ENCODE measurements at places on chromosomes 4 and X.

DNA sequence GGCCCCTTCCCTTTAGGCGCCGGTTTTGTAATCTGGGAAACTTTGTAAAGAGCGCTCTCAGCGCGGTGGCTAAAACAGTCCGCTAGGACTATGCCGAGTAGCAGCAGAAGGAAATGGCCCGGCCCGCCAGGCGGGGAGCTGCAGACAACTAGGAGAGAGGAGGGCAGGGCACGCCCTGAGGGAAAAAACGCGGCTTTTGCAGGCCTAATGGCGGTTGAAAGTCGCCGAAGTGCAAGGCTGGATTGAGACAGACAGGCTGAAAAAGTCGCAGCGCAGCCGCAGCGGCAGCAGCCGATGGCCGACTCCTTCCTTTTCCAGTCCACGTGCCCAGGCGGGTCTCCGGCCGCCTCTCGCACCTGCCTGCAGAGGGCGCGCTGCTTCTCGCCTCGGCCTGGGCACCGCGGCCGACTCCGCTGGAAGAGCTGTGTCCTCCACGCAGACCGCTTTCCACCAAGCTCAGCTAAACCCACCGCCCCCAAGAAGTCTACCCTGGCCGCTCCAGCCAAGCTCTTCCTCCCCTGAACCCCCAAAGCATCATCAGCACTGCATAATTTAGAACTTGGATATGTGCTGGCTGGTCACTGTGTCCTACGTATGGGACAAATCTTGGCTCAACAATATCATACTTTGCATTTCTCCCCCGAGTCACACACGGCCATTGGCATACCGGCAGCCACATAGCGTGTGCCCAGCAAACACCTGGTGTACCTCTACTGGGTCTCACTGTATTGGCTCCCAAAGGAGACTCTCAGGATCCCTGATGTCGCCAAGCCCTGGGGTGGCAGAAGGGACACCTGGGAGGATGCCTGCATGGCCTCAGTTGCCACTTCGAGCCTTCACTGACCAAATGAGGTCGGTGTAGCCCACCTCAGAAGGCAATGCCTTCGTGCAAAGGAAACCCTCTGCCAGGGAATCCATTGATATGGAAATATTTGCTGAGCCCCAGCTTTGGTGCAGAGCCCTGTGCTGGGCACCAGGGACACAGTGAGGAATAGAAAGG, 14.5 kb downstream of the SLC25A5 start:
- DNase-seq, result peak; percentile 79

DNA sequence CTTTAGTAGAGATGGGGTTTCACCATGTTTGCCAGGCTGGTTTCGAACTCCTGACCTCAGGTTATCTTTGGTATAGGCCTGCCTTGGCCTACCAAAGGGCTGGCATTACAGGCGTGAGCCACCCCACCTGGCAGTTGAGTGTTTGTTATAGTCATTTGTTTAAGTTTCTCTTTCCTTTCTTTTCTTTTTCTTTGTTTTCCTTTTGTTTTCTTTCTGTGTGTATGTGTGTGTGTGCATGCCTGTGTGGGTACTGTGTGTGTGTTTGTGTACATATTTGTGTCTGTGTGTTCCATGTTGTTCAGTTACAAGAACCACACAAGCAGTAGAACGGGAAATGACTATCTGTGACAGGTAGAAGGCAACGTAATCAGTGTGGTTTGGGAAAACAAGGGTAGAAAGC, 624.9 kb downstream of the FSTL5 start:
- no peak for DNase-seq

- DNase-seq, result peak; percentile 39
Measured at GRCh38 chr4:15794905-15795304, 16.8 kb downstream of the CD38 start.

- DNase-seq, result no peak
Measured at GRCh38 chrX:152932598-152933175, 34.8 kb downstream of the ZNF185 start.

DNA sequence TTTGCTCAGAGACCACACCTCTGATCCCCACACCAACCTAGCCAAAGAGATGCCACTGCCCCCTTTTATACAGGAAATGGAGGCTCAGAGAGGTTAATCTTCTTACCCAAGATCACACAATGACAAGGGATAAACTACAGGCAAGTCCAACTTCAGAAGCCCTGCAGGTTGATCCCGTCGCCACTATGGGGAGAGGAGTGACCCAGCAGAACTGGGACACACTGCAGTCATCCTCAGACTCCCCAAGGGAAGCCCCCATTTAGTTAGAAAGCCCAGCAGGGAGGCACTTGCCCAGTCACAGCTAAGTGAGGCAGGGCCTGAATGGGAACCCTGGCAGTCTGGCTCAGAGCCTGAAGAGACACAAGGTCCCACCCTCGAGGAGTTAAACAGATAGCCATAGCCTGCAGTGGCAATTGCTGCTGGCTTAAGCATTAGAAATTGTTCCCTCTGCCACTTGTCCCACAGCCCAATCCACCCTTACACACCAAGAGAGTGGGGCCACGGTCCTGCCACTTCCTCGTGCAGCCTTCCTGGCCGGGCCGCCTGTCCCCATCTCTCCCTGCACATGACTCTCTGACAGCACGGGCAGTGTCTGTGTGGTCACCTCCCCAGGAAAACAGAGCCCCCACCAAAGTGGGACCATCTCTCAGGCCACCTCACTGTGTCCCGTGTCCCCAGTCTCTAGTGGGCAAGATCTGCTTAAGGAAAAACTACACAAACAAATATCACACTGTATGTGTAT, 2.7 kb downstream of the JAKMIP1 start:
- no peak for DNase-seq

- no peak for DNase-seq
Measured at GRCh38 chr4:15672101-15672500, 9.5 kb upstream of the FAM200B start.

DNA sequence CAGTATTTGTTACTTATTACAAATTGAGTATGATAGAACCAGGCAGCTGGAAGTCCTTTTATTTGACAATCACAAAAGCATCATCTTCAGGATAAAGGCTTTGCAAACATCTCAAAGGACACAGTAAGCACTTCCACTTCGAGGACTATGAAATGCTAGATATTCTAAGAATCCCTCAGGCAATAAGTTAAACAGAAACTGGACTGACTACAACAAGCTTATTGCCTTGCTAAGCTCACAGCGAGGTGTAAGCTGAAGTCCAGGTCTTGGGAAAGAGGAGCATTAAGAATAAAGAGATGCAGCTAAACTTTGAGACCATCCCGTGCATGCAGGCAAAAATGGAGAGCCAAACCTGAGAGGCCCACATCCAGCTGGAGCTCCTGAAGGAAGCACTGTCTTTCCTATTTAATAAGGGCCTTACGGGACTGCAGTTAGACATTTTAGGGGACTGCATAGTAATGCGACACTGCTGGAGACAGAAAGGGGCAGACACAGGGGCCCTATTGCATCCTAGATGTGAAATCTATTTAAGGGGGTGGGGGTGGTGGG, 38.7 kb downstream of the DCHS2 start:
- no peak for DNase-seq

GRCh38 chr4:100060765-100061416, 110.8 kb upstream of the H2AZ1 start:
- no peak for DNase-seq

GRCh38 chr4:153222707-153223426, 18.6 kb downstream of the TRIM2 start:
- peak; percentile 45 for DNase-seq

Data from suppressor macrophage treated with lipopolysaccharide for 1 hour (primary cell).